ENCODE measurements at places on chromosomes 11 and 22. TPM values are rescaled to one million over a fixed set of nuclear protein-coding genes. Genes with fewer than 3 reads are reported as not detected.

Gene AMOTL1
- total RNA-seq, result 60.0 TPM

Gene CRYBB1
- 1.2 TPM for total RNA-seq

DNA sequence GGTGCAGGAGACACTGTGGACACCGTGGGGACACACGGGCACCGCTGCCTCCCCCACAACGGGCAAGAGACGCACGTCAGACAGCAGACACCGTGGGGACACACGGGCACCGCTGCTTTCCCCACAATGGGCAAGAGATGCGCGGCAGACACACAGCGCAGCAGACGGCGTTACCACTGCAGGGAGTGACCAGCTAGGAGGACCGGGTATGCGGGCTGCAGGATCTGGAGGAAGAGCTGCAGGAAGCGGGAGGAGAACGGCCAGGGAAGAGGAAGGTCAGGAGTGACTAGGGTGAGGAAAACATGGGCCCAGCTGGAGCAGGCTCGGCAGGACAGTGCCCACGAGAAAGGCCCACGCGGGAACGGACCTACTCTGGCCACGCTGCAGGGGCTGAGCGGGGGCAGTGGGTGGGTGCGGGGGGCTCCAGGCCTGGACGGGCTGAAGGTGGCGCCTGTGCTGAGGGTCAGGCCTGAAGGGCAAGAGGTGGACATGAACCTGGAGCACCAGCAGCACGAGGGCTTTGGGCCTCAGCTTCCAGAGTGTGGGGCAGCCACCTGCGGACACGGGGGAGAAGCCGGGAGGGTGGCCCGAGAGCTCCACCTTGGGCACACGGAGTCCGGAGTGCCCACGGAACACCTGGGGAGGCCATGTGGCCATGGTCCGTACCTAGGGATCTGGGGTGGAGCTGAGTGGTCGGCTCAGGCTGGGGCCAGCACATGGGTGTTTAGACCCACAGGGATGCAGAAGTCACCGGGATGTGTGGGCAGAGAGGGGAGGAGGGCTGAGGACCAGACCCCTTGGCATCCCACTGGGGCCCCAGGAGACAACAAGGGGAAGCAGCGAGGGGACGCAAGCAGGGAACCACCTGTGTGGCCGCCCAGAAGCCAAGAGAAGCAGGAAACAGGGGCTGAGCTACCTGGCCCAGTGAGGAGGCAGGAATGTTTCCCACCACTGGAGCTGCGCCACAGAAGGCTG lies 16.5 kb downstream of the TOLLIP start:
- peaks cover 6% of the 10 kb centered on the region for H3K36me3 ChIP-seq
- H3K27ac ChIP-seq, result no peak overlapping the region
- no peaks in the 10 kb centered on the region for H3K27me3 ChIP-seq
- H3K4me3 ChIP-seq, result no peak overlapping the region

- no peak overlapping the region for H3K4me3 ChIP-seq
- H3K36me3 ChIP-seq, result no peaks in the 10 kb centered on the region
- no peaks in the 10 kb centered on the region for H3K27me3 ChIP-seq
- no peak for DNase-seq
- peaks cover 6% of the 10 kb centered on the region for H3K4me1 ChIP-seq
Observed at GRCh38 chr11:35271031-35271430, 132.1 kb downstream of the CD44 start.
